ENCODE measurements at places on chromosomes 12 and 14. TPM values are rescaled to one million over a fixed set of nuclear protein-coding genes. Genes with fewer than 3 reads are reported as not detected.
A peak's percentile ranks its signal among the peaks of the same experiment; 100 is the strongest.

Gene TMEM30B
- 5.9 TPM for polyA plus RNA-seq

DNA sequence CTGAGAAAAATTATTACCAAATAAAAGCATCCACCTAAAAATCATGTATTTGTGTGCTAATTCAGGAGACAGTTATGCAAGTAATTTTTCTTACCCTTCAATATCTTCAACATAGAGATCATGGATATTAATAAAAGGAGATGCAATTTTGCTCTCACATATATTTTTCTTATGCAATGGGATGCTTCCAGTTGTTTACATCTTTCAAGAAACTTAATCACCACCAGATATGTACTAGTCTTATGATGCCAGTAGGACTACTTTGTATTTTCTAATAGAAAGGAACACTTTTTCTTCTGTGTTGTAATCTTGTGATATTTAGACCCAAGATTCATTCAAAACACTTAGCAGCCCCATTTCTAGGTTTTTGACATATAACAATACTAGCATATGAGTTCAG, 107.6 kb downstream of the NAV3 start:
- no peak for DNase-seq
- no peak overlapping the region for H3K27ac ChIP-seq
- H3K36me3 ChIP-seq, result no peaks in the 10 kb centered on the region
- H3K4me3 ChIP-seq, result no peak overlapping the region
- no peaks in the 10 kb centered on the region for H3K27me3 ChIP-seq

GRCh38 chr14:63727231-63727735, 582 bp downstream of the SGPP1 start:
- peak; percentile 67 for DNase-seq
- H3K36me3 ChIP-seq, result no peaks in the 10 kb centered on the region
- no peaks in the 10 kb centered on the region for H3K27me3 ChIP-seq
- peak overlapping the region; percentile 87 for H3K27ac ChIP-seq
- H3K4me1 ChIP-seq, result peaks cover 15% of the 10 kb centered on the region

Gene C1S
- 271 TPM for polyA plus RNA-seq

Gene INHBC
- 2.1 TPM for polyA plus RNA-seq

GRCh38 chr14:86243158-86243557, 713.2 kb downstream of the FLRT2 start:
- no peak overlapping the region for H3K4me3 ChIP-seq
- H3K27me3 ChIP-seq, result no peaks in the 10 kb centered on the region
- no peaks in the 10 kb centered on the region for H3K36me3 ChIP-seq
- no peaks in the 10 kb centered on the region for H3K4me1 ChIP-seq
- no peak overlapping the region for H3K27ac ChIP-seq

Gene SIX4
- polyA plus RNA-seq, result 1.6 TPM

Gene P2RX7
- polyA plus RNA-seq, result 3.0 TPM

Gene SPIC
- not detected for polyA plus RNA-seq

Gene KRT82
- not detected for polyA plus RNA-seq

DNA sequence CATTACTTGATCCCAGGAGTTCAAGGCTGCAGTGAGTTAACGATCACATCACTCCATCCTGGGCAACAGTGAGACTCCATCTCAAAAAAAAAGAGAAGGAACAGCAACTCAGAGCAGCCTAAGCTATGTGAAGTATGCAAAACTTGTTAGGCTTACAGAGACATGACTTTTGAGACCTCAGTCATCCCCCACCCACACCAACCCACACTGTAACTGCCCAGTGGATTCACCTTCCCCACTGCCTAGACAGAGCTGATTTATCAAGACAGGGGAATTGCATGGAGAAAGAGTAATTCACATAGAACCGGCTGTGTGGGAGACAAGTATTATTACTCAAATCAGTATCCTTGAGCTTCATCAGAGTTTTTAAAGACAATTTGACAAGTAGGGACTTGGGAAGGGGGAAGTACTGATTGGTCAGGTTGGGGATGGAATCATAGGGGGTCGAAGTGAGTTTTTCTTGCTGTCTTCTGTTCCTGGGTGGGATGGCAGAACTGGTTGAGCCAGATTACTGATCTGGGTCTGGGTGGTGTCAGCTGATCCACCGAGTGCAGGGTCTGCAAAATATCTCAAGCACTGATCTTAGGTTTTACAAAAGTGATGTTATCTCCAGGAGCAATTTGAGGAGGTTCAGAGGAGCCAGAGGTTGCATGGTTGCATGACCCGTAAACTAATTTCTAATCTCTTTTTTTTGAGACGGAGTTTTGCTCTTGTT, 6.2 kb upstream of the WDR89 start:
- no peak for DNase-seq
- H3K27ac ChIP-seq, result no peak overlapping the region
- no peak overlapping the region for H3K4me3 ChIP-seq
- no peaks in the 10 kb centered on the region for H3K36me3 ChIP-seq
- no peaks in the 10 kb centered on the region for H3K27me3 ChIP-seq
- peaks cover under 1% of the 10 kb centered on the region for H3K4me1 ChIP-seq

DNA sequence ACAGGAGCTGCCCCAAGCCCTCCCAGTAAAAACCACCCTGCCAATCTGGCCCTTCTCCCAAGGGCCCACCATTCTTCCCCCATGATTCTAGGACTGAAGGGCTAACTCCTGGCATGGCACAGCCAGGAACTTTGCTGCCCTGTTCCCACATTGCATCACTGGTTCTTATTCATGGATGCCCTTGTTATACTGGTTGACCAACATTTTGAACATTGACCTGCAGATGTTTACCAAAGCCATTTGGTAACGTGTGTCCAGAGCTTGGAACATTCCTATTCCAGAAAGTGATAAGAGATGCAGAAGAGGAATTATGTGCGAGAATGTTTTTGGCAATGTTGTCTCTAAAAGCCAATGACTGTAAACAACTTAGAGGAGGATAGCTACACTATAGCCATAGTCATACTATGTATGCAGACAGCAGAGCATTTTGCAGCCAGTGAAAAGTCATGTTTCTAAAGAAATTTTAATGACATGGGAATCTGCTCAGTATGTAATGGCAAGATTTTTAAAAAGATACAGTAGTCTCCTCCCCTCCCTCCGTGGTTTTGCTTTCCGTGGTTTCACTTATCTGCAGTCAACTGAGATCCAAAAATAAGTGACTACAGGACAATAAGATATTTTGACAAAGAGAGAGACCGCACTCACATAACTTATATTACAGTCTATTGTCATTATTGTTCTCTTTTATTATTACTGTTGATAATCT, 108.8 kb downstream of the DAAM1 start:
- no peaks in the 10 kb centered on the region for H3K36me3 ChIP-seq
- no peaks in the 10 kb centered on the region for H3K27me3 ChIP-seq
- H3K4me3 ChIP-seq, result no peak overlapping the region

- H3K27me3 ChIP-seq, result no peaks in the 10 kb centered on the region
- no peak overlapping the region for H3K4me3 ChIP-seq
- H3K36me3 ChIP-seq, result no peaks in the 10 kb centered on the region
- peak; percentile 21 for DNase-seq
- H3K27ac ChIP-seq, result no peak overlapping the region
Measured at GRCh38 chr14:69013943-69014782, 35.1 kb upstream of the ACTN1 start.

Gene CCDC177
- polyA plus RNA-seq, result 0.63 TPM

GRCh38 chr14:30271811-30272323, 287.1 kb upstream of the G2E3 start:
- no peaks in the 10 kb centered on the region for H3K36me3 ChIP-seq
- no peaks in the 10 kb centered on the region for H3K27me3 ChIP-seq
- H3K27ac ChIP-seq, result peak overlapping the region; percentile 28
- no peak overlapping the region for H3K4me3 ChIP-seq
- H3K4me1 ChIP-seq, result peaks cover 4% of the 10 kb centered on the region

GRCh38 chr12:103820361-103820760, 20.7 kb downstream of the NT5DC3 start:
- no peaks in the 10 kb centered on the region for H3K36me3 ChIP-seq
- DNase-seq, result no peak
- no peak overlapping the region for H3K4me3 ChIP-seq
- H3K27me3 ChIP-seq, result no peaks in the 10 kb centered on the region

DNA sequence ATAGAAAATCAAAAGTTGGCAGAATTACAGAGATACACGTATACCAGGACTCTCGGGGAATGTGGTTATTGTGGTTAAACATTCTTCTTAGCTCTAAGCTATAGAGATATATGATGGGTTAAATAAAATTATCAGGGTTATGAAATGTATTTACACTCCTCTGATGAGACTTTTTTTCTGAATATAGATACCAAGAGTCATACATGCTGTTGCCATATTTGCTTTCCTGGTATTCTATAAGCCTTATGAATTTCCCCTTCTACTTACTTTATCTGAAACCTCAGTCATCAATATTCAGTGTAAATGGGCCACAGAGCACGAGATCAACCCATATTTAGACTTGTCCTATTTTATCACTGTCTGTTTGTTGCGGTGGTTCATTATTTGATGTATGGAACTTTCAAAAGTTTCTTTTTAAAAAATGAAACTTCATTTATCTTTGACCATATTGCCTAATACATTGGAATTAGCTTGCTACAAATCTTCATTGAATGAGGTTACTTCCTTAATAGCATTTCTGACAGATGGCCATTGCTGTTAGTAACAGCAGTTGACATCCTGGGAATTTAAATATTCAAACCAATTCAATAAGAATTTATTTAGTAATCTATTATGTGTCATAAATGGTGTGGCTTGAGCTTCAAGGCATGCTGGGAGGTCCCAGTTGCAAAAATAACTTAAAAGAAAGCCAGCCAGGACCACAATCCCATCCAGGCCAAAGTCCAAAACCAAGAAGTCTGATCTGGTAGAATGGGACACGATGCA, 393.5 kb downstream of the PCNX1 start:
- no peaks in the 10 kb centered on the region for H3K36me3 ChIP-seq
- no peak overlapping the region for H3K27ac ChIP-seq
- H3K4me1 ChIP-seq, result no peaks in the 10 kb centered on the region

DNA sequence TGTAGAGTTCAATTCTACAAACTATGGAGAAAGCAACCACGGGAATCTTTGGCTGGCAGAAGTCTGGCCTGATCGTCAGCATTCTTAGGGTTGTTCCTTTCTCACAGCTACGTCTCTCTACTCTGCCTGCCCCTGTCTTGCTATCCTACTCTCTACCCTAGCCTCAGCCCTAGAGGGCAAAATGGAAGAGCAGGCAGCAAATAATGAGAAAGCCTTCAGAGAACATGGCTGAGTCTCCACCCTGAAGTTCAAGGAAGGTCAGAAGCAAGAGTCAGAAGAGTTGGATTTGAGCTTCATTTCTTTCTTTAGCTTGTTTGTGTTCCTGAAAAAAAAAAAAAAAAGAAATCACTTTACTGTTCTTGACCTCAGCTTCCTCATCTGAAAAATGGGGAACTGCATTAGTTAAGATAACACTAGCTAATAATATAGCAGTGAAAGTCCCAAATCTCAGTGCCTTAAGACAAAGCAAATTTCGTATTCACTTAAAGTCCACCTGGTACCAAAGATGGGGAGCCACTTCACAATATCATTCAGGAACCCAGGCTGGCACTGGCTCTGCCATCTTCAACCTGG, 50.2 kb upstream of the CCND2 start:
- H3K4me3 ChIP-seq, result no peak overlapping the region
- no peak for DNase-seq
- H3K4me1 ChIP-seq, result peaks cover 11% of the 10 kb centered on the region

DNA sequence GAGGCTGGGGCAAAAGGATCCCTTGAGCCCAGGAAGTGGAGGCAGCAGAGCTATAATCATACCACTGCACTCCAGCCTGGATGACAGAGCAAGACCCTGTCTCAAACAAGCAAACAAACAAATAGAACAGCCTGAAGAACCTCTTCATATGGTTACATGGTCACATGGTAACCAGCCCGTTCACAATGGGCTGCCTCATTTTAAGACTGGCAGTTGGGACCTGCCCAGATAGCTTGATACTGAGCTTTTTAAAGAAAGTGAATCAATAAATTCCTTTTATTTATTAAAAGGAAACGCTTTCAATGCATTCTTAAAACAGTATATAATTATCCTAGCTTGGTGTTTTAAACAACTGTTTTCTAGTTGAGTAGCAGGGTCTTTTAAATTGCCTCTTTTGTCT, 10.5 kb downstream of the MLXIP start:
- H3K4me3 ChIP-seq, result no peak overlapping the region
- H3K36me3 ChIP-seq, result no peaks in the 10 kb centered on the region
- no peak for DNase-seq
- no peaks in the 10 kb centered on the region for H3K27me3 ChIP-seq

DNA sequence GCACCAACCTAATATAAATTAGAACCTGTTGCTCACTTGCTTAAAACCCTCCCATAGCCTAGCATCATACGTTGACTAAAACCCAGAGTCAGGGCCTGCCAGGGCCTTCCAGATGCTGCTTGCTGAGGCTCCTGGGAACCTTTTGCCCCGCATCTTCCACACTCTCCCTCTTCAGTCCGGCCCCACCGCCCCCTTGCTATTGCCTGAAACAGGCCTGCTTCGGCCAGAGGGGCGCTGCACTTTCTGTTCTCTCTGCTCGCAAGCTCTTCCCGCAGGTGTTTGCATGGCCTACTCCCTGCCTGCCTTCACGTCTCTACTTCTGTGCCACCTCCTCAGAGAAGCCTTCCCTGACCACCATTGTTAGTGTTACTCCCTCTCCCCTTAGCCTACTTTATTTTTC, 13.7 kb upstream of the TCTN2 start:
- no peak for DNase-seq
- no peaks in the 10 kb centered on the region for H3K36me3 ChIP-seq
- H3K4me3 ChIP-seq, result no peak overlapping the region

Gene GLS2
- 2.2 TPM for polyA plus RNA-seq

- H3K36me3 ChIP-seq, result no peaks in the 10 kb centered on the region
- H3K4me1 ChIP-seq, result peaks cover 4% of the 10 kb centered on the region
- H3K27me3 ChIP-seq, result no peaks in the 10 kb centered on the region
- peak overlapping the region; percentile 53 for H3K4me3 ChIP-seq
Measured at GRCh38 chr12:131122631-131123030, 168.9 kb downstream of the ADGRD1 start.

Gene TULP3
- 29.2 TPM for polyA plus RNA-seq

Gene EML5
- 4.2 TPM for polyA plus RNA-seq

DNA sequence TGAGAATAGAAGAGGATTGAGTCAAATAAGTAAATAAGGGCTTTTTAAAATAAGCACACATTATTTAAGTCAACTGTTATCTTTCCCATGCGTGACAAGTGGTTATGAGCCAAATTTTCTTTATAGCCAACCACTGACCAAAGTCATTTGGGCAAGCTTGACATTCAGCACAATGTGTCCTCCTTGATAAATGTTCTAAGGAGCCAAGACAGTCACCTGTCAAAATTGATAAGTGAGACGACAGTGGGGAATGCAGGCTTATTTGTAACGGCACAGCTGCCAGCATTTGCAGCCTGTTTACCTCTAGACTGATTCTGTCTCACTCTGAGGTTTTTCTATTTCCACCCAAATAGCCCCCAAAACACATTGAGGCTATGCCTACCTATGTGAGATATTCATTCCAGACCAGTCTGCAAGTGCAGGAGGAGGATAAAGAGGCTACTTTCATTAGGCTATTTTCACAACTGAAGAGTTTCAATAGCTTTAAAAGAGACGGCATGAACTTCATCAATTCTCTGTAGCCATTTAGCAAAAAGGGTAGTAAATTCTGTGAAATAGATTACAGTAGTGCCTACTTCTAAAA, 339.5 kb downstream of the PDZRN4 start:
- H3K4me3 ChIP-seq, result no peak overlapping the region
- no peak for DNase-seq
- no peaks in the 10 kb centered on the region for H3K4me1 ChIP-seq
- no peaks in the 10 kb centered on the region for H3K36me3 ChIP-seq
